Activated CD4-positive, alpha-beta T cell treated with anti-CD3 and anti-CD28 coated beads, Interleukin-2, Interleukin-4, amounts not matched to agents 100 ng/mL and 50 ng/mL, durations not matched to agents 16 hours and 8 hours (primary cell): ENCODE measurements at places on chromosomes 7 and 10.

- DNase-seq = peak; percentile 62
Observed at GRCh38 chr10:26881600-26882331, 21.0 kb upstream of the ABI1 start.

GRCh38 chr10:88386821-88387773, 196.0 kb downstream of the RNLS start:
- DNase-seq = no peak

DNA sequence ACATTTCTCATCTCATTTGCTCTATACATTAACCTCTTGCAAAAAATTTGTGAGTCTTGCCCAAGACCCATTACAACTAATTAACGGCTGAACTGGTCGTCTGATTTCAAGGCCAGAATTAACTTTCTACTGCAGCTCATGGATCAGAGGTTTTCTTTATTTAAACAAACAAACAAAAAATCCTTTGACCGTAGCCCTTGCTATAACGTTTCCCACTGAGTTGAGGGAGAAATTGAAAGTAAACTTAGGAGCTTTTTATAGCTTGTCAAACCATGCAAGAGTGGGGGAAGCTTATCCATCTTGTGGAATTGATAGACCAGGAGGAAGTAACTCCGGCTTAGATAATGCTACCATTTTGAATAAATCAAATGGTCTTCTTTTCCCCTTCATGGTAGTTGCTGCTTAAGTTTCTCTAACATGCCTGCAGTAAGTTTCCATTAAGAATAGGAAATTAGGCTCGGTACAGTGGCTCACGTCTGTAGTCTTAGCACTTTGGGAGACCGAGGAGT, 3.3 kb downstream of the SRGN start:
- DNase-seq = no peak

- no peak for DNase-seq
Observed at GRCh38 chr7:100003711-100004661, 11.4 kb upstream of the ZKSCAN1 start.

DNA sequence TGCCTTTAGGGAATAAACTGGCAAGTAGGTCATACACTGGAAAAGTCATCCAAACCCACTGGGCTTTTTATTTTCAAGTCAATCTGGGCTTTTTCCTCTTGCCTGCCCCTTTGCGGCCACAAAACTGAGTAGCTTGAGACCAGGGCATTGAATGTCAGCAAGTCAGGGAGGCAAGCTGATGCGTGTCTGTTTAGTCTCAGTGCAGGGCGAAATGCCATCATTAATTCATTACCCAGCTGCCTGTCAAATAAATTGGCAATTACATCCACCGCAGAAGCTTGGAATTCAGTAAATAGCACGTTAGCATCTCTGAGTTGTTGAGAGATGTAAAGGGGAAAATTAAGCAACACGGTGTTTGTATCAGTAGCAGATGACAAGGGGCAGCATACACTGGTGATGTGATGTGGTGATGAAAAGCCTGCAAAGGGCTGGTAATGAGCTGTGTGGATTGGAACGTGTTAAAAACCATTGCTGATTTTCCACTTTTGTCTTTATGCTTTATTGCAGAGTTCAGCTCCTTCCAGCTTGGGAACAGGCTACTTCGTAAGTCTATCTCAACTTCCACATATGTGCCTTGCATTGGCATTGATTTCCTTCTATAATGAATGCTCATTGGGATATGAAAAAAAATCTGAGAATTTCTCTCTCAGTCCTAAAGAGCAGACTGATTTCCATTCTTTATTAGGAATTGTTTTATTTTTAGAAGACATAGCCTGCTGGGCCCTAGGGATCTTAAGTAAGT, 535.9 kb downstream of the AUTS2 start:
- no peak for DNase-seq

GRCh38 chr7:33107136-33108066, 1.8 kb downstream of the RP9 start:
- DNase-seq = peak; percentile 32

- DNase-seq = no peak
Observed at GRCh38 chr7:38300175-38300574, 26.7 kb upstream of the TARP start.

DNA sequence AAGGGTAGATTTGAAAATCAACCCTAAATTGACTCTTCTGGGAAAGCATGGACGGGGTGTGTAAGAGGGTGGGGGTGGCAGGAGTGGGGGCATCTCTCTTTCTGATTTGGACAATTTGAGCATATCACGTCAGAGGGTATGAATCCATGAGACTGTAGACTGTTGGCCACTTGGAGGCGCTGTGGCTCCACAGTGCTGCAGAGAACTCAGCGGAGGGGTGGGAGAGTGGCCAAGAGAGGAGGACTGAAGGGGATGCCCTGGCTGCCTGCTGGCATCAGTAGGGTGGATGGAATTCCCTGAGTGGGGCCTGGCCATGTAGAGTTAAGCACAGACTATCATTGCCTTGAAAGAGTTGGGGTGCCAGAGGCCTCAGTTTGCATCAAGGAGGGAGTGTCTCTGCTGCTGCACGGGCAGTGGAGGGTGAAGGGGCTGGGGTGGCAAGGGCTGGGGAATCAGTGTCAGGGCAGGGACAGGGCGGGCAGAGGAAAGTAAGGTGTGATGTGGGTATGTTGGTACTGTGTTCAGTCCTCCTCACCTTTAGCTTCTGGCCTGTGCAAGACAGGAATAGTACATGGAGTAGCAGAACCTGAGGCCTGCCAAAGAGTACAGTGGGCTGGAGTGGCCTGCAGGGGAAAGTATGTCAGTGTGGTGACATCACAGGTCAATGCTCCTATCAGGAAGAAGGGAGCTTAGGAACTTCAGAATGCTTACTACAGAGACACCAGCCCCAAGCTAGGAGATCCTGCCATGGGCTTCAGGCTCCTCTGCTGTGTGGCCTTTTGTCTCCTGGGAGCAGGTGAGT, 133.5 kb upstream of the PRSS58 start:
- peak; percentile 25 for DNase-seq

- no peak for DNase-seq
Observed at GRCh38 chr7:26397796-26398426, 106.2 kb downstream of the SNX10 start.

DNA sequence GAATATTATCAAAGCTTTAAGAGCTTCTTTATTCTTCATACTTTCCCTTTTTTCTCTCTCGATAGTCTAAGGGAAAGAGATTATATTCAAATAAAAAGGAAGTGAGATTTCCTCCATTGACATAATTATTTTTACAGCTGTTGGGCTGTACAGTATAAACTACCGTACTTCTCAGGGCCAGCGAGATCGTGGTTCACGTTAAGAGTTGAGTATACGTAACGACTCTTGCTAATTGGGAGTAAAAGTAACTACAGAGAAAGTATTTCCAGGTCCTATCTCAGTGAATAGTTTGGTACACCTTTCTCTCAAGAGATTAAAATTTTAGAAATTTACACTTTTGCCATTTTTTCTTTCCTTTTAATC, 57.8 kb downstream of the INPP5F start:
- DNase-seq = no peak

GRCh38 chr10:78964952-78965633, 103.7 kb upstream of the ZMIZ1 start:
- no peak for DNase-seq

DNA sequence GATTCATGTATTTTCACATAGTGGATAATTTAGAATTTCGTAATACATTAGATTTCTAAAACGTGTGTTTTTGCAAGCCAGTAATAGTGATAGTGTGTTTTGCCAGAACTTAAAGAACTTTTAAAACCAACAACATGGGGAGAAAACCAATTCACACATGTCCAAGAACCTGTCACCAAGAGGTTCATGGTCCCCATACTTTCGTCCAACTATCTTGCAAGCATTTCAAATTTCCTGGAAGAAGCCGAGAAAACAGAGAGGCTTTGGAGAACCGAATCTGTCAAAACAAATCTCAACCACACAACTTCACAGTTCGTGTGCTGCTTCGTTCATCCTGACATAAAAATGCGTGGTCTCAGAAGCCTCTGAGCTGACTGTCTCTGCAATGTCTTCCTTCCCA, 31.9 kb downstream of the GFRA1 start:
- DNase-seq = no peak

- no peak for DNase-seq
Observed at GRCh38 chr7:99648843-99649242, 31.0 kb downstream of the CYP3A5 start.

DNA sequence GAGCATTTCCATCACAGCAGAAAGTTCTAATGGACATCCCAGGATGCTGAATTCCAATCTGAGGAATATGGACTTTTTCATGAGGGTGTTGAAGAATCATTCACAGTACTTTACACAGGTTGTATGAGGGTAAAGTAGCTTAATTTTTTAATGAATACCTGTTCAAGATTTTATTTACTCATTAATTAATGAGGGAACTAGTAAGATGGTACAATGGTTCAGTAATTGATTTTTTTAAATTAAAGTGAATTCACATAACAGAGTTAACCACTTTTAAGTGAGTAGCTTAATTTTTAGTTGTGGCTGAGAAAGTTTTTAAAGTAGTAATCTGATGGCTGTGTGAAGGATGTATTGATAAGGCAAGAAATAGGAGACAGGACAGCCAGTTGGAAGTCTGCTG, 266.5 kb downstream of the GFRA1 start:
- no peak for DNase-seq

DNA sequence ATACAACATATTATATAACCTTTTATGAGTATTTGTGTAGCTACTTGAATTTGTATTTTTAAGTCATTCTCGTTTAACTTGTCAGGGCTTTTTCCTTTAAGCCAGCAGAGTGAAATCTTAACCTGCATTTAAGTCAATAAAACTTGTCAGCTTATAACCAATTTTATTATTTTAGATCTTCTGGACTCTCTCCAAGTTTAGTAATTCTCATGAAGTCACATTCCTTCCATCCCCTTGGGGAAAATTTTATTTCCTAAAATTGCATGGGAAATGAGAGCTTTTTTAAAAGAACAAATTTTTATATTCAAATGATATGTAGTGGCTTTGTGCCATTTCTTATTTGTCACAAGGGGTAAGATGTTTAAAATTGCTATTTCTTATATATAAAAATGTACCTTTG, 74.0 kb downstream of the SEPTIN7 start:
- no peak for DNase-seq

- no peak for DNase-seq
Observed at GRCh38 chr10:67665491-67665890, 30.5 kb downstream of the CTNNA3 start.

GRCh38 chr7:41122256-41122987, 580.5 kb downstream of the INHBA start:
- no peak for DNase-seq

DNA sequence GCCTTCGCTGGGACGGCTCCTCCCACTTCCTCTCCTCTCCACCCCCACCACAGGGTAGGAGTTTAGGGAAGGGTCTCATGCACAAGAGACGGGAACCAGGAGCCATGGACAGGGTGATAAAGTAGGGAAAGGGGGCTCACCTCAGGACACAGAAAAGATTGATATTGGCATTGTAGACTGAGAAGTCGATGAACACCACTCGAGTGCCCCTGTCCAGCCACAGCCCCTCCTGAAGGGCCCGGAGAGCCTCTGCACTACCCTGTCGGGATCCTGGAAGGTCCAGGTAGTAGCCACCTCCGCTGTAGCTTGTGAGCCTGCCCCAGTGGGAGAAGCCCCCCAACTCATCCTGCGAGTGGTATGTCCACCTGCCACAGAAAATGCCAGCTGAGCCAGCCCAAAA, 10.8 kb upstream of the BLOC1S2 start:
- no peak for DNase-seq

DNA sequence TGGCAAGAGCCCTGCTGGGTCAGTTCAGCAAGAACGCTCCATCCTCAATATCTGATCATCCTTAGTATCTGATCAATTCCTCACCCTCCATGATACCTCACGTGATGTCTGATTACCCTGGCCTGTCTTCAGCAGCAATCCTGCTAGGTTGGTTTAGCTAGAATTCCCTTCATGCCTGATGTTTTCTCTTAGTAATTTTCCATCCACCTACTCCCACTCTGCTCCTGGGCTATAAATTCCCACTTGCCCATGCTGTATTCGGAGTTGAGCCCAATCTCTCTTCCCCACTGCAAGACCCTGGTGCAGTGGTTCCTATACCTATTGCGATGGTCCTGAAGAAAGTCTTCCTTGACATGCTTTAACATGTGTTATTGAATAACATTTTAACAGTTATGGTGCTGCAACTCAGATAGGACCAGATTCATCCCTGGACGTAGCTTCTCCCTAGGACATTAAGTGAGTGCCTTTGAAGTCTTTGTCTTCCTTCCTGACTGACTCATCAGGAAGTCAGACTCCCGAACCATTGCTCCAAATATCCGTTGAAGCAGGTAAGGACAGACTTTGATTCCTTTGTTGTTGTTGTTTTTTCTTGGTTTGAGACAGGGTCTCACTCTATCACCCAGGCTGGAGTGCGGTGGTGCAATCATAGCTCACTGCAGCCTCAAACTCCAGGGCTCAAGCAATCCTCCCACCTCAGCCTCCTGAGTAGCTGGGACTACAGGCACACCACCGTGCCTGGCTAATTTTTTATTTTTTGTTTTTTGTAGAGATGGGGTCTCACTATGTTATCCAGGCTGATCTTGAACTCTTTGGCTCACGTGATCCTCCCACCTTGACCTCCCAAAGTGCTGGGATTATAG, 29.4 kb upstream of the CLDN3 start:
- no peak for DNase-seq

DNA sequence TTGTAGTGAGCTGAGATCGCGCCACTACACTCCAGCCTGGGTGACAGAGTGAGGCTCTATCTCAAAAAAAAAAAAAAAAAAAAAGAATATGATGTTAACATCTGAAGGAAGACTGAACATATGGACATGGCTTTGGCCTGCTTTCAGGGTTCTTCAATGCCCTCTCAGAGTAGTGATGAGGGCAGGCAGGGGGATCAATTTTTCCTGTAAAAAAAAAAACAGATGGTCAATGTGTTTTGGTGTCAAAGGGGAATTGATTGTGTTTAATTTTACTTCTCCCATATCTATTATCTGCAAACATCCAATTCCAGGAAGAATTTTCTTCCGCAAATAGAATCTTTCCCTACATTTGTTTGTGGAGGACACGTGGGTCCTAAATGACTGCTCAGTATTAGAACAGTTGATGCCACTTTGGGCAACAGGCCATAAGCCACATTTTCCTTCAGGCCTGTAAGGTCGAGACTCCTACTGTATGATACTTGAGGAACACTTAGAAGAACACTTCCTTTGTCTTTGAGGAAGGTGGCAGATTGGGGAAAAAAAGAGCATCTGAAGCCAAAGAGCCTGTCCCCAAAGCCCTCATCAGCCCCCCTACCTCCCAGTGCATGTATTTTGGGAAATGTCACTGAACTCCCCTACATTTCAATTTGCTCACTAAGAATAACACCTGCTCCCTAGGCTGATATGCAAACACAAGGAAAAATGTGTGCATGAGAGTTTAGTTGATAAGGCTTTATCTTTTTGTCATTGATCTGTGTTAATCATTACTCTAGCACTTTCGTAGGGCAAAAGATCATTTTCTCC, 28.3 kb downstream of the MGAM2 start:
- no peak for DNase-seq

DNA sequence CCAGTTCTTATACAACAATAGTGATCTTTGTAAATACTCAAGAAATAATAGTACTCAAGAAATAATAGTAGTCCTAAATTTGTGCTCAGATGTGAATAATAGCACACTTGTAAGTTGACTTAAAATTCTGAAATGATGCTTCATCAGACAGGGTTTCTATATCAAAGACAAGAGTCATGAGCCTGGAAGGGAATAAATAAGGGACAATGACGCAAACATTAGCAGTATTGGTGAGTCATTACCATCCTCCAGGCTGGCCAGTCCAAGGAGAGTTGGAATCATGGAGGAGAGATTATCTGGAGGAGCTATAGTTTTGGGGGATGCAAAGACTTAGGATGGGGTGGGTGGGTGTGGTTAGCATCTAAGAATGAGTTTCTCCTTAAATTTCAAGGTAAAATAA, 6.1 kb upstream of the SH3PXD2A start:
- DNase-seq = no peak
